ENCODE measurements at places on chromosomes 1 and 21.

DNA sequence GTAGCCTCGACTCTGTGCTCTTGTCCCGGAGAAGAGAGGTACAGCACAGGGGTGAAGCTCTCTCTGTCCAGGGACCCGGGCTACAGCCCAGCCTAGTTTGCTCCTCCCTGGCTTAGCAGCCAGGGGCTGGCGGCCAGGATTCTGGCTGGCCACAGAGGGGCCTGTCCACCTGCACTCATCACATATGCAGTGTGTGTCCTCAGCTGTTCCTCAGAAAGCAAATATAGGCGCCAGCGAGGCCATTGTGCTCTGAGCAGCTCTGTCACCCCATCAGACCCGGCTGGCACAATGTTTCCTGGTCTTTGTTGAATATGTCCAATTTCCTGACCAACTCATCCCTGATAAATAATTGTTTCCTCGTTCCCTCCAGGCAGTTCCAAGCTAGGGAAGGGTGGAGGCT, 28.5 kb downstream of the KCND3 start:
- no peak for DNase-seq

DNA sequence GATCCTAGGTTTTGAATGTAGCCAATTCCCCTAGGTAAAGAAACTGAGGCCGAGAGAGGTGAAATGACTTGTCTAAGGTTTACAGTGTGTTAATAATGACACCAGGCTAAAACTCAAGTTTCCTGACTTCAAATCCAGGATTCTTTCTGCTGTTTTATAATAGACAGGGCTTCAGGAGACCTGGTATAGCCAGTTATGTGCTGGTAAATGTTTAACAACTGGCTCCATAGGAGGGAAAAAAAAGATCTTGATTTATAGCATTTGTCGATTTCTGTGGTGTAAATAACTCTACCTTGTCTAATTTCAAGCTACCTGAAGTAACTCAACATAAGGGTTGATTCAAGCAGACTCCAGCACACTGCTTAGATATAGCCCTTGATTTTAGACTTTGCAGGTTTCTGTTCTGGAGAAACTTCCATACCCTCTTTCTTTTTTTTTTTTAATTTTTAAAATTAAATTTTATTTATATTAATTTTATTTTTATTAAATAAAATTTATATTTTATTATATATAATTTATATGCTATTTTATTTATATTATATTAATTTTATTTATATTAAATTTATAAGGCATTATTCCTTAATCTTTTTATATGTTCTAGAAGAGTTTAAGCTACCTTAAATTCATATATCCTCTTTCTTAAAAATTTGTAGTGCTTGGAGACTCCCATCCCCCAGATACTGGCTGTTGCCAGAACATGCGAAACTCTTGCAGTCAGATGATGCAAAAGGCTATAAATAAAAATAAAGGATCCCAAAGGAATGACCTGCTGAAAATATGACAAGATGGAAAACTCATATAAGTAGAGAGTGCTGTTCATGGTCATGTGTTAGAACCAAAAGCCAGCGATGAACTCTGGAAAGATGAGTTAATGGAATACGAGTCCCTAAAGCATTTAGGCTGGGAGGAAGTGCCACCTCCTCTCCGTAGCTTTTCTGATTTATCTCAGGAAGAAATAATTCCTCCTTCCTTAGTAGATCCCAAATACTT, 35.4 kb upstream of the SRSF10 start:
- no peak for DNase-seq

DNA sequence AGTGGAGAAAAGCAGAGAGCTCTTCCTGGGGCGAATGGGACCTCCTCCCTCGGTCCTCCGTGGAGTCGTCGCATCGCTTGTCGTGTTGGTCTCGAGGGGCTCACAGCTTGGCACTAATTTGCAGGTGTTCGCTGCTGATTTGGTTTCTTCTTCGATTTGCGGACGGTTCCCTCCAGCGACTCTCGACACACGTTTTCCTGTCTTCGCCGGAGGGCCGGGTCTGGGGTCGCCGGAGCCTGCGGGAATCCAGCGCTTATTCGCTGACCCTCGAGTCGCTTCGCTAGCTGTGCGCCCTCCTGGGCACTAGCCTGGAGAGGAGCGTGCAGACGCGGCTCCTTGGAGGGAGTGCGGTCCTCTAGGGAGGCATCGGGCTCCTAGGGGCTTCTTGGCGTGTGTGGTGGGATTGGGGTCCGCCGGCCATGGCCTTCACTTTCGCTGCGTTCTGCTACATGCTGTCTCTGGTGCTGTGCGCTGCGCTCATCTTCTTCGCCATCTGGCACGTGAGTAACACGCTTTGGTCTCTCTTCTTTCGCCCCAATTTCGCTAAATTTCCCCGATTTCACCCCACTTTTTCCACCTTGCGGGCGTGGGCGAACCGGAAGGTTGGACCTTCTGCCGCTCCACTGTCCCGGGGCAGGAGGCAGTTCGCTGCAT, 766 bp downstream of the CNIH3 start:
- no peak for DNase-seq

GRCh38 chr1:6116137-6116536, 64.0 kb downstream of the CHD5 start:
- no peak for DNase-seq

- DNase-seq, result no peak
Measured at GRCh38 chr1:203046984-203047630, 20.8 kb downstream of the PPFIA4 start.

DNA sequence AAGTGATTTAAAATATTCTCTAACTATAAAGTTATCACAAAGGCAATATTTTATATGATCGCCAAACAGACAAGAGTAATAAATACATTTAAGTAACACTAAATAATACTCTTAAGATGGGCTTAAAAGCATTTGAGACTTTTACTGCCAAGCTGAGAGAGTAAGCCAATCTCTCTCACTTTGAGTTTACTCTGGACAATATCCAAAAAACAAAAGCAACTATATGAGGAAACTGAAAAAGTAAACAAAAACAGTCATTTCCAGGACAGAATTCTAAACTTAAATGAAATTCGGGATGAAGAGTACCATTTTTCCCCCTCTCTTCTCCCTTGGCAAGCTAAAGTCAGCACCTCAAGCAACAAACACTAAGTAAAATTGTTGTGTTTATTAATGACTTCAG, 173.2 kb downstream of the COP1 start:
- no peak for DNase-seq

DNA sequence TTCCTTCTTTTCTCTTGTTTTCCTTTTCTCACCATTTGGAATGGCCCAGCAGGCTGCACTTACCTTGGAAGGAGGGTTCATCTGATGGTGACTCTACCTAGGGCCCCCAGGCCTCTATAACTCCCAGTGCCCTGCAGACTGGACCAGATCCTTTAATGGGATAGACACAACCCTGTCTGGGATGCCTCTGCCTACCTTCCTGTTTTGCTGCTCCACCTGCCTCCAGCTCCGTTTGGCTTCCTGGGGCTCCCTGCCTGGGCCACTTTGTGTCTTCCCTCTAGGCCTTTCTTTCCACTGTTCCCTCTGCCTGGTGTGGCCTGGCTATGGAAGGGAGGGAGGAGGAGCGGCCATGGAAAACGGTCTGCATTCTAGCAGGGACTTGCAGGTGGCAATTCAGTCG, 7.5 kb downstream of the PCSK9 start:
- no peak for DNase-seq

- no peak for DNase-seq
Measured at GRCh38 chr1:245059806-245060424, 94.9 kb upstream of the KIF26B start.

DNA sequence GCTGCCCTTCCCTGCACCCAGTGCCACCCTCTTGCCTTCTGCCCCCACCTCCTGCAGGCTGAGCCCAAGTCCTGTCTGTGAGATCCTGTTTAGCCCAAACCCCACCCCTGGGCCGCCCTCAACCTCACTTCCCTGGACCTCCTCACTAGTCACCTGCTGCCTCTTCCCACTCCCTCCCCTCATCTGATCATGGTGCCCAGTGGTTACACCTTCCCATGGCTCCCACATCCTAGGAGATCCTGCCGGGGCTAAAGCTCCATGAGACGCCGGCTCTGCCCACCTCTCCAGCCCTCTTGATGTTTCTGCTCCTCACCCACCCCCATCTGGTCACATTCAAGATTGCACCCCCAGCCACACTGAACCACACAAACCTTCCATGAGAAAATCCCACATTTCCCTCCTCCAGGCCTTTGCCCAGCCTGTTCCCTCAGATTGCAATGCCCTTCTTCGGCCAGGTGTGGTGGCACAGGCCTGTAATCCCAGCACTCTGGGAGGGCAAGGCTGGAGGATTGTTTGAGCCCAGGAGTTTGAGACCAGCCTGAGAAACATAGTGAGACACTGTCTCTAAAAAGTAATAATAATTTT, 17.0 kb downstream of the TTC39A start:
- no peak for DNase-seq

DNA sequence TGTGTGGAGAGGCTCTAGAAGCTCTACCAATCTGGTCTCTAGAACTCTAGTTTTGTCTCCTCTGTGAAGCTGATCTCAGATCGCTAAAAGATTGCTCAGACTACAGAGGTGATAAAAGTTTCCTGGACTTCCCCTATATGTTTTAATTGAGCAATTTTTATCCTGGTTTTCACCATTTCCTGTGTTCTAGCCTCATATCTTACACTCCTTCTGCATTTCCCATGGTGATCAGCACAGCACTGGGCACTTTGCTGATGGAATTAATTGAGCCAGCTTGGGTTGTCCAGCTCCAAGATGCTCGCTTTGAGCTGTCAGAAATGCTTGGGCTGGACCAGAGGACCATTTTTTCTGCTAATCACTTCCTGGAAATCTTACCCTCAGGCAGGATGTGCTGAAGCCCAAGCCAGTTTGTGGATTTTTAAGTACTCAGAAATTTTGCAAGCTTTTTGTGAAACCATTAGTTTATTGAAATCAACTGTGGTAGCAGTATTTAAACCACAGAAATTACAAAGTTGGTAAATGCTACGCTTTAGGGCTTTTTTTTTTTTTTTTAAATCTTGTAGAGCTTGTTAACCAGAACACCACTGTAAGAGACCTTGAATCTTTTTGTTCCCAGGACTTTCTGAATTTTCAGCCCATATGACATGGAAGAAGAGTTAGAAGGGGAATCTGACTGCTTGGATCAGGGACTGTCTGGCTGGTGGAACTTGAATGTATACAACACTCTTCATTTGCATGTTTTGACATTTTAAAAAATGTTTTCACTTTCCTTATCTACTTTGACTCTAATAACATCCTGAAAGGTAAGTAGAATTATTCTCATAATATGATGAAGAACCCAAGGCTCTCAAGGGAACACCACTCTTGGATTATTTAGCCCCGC, 28.4 kb downstream of the CD48 start:
- DNase-seq, result no peak

DNA sequence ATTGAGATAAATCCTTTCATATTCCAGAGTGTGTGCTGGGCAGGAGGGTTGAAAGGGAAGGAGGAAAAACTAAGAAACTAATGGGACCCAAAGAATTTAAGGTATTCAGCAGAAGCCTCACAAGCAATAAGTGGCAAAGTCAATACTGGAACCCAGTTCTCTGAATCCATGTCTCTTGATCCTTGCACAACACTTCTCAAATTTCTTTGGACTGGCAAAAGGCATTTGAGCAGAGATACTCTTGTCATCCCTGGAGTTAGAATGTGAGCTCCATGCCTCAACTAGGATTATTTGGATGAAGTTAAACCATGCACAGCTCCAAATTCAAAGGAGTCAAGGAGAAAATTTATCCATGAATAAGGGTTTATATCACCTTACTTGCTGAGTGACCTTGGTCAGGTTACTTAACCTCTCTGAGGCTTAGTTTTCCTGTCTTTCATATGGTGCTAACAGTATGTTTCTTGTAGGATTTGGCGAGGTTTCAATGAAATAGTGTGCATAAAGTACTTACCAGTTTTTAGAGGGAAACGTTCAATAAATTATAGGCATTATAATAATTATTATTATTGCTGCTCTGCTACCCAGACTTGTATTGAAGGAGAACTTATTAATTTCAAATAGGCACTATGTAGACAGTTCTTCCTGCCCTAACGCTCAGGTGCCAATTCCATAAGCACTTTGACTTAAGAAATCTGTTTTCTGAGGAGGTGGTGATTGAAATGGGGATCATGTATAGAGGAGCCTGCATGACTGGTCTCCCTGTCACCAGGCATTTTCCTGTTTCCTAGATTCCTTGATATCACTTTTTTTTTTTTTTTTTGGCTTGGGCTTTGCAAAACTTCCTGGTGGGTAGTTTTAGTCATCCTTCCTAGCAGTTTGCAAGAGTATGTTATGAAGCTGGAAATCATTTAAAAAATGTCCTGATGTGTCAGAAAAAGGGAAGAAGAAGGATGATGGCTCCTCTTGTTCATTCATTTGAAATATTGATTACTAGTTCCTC, 125.0 kb upstream of the JUN start:
- no peak for DNase-seq

DNA sequence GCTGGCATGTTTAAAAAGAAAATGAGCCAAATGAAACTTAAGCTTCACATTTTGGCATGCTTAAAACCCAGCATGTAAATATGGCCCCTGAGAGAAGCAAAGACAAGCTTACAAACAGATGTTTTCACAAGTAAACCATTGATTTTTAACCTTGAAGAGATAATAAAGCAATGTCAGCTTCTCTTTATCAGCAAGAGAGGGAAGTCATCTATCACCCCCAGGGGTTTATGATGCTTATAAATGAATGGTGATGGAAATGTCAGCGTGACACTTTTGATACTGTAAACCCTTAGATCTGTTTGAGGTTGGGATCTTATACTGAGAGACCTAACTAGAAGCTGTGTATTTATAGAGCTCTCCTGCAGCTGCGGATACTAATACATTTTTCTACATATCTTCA, 471.3 kb downstream of the PLA2G4A start:
- DNase-seq, result no peak

- no peak for DNase-seq
Measured at GRCh38 chr1:79090985-79091384, 84.5 kb upstream of the ADGRL4 start.

- DNase-seq, result no peak
Measured at GRCh38 chr21:40208948-40209345, 341.7 kb downstream of the PCP4 start.

DNA sequence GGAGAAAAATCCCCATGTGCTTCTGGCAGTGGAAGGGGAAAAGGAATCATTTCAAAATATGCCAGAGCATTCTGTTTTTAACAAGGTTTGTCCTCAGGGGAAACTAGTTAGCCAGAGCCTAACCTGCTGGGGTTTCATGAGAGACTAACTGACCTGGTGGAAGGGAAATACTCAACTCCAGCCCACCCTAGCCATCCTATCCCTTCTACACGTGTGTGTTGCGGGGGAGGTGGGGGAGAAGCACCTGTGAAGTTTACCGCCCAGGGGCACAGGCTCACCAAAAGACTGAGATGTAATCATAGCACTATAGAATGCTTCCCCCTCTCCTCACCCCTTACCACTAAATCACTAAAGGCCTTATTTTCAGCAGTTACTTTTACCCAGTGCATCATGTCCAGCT, 139.5 kb downstream of the GRIK3 start:
- DNase-seq, result no peak

DNA sequence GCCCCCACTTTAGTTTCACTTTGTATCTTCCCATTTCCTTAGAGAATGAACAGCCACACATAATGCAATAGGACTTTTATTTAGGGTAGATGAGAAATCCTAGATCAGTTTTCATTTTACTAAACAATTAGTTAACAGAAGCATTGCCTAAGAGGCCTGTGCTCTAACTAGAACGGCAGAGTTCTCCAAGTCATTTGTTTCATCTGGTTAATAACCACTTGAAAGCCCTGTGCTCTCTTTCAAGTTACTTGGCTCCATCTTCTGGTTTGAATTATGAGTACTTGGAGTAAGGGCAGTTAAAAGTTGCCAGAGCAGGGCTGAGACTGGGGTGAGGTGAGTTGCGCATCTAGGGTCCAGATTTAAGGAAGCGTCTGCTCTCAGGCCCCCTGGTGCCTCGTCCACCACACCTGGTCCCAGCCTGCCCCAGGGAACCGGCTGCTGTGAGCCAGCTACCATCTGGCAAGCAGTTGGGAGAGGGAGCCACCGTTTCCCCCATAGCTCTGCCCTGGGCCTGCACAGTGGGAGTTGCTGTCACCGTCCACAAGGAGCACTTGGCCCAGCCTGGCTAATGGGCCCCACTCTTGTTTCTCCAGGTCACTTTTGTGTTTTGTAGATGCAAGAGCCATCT, 18.1 kb upstream of the SLC44A3 start:
- DNase-seq, result no peak

Data from GM12864 (cell line).